ENCODE measurements at places on chromosomes 5 and 9.

DNA sequence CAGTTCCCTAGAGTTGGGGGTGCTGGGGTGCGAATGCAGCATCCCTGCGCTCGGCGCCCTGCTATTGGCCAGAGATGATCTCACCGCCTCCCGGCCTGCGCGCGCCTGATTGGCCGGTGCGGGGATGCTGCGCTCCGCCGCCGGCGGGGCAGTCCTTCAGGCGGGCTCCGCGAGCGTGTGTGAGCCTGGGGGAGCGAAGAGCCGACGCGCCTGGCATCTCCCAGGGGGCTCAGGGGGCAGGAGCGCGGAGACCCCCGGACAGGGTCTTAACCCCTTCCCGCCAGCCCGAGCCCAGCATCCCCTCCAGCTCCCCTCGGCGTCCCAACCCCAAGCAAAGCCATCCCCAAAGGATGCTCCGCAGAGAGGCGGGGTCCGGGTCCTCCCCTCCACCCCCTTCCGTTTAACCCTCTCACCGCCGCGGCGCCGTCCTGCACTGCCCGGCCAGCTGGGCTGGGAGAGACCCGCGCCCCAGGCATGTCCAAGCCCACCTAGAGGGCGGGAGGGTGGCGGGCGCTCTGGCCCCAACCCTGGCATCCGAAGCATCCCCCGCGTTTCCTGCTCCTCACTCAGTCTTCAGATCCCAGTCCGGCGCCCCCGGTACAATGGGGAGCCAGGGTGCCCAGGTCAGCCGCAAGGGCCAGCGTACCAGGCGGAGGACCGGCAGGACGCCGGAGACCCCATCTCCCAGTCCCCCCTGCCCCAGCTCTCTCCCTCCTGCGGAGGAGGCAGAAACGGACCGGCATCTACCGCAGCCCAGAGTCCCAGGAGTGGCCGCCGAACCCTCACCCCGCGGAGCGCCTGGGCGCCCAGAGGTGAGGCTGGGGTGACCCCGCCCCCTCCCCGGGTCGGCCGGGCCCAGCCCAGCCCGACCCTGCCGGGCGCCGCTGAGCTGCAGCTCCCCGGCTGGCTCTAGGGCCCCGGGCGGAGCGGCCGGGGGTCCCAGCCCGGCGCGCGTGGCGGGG is 19.3 kb upstream of the TOR2A start:
- no peak for DNase-seq

DNA sequence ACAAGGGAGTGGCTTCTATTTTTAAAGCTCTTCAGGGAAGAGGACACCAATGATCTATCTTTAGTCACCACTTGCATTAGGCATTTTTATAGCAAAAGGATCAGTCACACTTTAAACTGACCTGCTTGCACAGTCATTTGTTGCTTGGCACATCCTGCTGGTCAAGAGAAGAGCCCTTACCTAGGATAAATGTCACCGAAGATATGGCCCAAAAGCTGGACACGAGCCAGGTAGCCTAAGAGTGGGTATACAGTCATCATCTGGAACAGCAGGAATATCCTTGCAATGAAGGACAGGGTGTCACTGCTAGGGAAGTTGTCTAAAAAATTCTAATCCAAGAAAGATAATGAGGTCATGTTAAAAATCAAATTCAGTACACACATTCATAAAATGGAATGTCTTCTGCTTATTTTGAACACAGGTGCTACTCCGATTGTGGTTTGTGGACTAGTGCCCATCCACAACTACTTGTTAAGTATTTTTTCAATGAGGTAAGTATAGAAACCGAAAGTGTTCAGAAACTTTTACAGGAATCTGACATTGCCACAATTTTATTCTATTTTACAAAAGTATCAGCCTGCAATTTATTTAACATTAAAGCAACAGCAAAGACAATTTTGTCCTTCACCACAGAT is 78.4 kb downstream of the SLC38A9 start:
- no peak for DNase-seq

GRCh38 chr5:147427521-147428401 is 82.1 kb downstream of the DPYSL3 start:
- no peak for DNase-seq

DNA sequence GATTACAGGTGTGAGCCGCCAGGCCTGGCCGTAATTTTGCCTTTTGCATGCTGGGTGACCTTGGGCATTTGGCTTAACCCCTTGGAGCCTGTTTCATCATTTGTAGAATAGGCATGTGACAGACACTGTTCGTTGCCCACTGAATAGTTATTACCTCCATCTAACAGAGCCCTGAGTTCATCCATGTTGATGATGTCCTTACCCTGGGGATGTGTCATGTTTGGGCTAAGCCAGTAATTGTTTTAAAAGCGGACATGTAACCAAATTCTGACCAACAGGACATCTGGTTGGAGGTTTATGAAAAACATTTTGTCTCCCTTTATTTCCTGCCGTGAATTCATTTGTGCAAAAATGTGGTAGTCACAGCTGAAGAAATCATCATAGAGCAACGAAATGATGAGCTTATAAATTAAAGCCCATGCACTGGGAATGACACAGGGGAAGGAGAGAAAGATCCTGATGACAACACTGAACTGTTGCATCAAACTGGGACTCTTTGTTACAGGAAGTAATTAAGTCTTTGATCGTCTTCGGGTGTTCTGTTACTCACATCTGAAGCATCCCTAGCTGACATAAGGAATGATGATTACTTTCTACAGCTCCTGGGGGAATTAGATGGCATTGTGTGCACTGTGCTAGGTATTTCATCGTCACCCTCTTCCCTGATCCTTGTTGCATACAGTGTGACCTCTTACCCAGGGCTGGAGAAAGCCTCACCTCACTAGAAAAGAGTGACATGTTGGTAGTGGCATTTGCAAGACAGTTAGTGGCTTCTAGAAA is 117.8 kb downstream of the FGF18 start:
- no peak for DNase-seq
